HT-29 (cell line): ENCODE measurements at places on chromosomes 4 and X.

- peak; percentile 4 for DNase-seq
Measured at GRCh38 chrX:15343075-15343476, 7.8 kb upstream of the PIGA start.

DNA sequence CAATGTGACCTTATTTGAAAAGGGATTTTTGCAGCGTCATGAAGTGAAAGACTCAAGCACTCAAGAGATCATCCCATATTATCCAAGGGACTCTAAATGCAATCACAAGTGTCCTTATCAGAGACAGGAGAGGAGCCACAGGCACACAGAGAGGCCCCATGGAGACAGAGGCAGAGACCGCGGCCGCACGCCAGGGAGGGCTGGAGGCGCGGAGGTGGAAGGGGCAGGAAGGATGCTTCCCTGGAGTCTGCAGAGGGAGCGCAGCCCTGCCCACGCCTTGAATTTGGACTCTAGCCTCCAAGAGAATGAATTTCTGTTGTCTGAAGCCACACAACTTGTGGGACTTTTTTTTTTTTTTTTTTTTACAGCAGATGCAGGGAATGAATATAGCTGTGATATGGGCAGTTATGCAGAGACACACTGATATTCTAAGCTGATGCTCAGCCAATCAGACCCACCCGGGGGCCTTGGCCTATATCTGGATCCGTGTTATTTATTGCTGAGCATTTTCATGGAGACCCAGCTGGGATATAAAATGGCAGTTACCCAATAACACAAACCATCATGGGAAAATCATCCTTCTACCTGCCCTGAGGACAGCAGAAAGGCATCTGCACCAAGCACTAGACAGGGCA is 244.8 kb upstream of the PSAPL1 start:
- DNase-seq, result no peak

- DNase-seq, result no peak
Measured at GRCh38 chr4:100708776-100709175, 191.0 kb upstream of the EMCN start.

GRCh38 chr4:17807446-17807845 is 3.1 kb downstream of the DCAF16 start:
- no peak for DNase-seq

- DNase-seq, result no peak
Measured at GRCh38 chr4:4867375-4868039, 8.0 kb downstream of the MSX1 start.

DNA sequence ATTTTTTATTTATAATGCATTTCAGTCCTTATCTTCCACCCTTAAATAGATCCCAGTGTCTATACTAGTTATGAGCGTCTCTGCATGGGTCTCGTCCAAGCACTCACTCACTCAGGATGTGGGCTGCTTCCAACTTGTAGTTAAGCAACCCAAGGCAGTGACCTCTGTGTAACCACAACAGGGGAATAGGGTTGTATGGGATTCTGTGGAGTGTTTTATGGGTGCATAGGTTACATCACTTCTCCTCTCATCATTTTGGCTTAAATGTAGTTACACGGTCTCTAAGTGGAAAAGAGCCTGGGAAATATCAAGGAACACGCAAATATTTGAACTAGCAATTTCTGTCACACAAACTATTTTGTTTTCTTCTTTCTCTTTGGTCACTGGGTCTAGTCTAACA is 931.0 kb downstream of the STIM2 start:
- no peak for DNase-seq

DNA sequence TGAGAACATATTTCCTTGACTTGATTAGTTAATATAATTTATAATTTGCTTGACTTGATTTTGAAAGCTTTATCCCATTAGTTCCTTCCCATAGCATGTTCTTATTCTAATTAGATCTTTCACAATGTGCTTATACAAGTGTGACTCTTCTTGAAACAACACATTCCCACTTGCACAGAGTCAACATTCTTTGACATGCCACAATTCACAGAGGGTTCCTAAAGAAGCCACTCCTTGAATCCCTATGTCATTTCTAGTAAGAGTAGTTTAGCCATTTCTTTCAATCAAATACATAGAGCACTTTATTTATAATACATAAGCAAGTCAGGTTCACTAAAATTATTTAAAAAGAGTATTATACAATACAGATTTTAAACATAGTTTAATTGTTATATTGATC is 228.9 kb upstream of the GRID2 start:
- DNase-seq, result no peak

DNA sequence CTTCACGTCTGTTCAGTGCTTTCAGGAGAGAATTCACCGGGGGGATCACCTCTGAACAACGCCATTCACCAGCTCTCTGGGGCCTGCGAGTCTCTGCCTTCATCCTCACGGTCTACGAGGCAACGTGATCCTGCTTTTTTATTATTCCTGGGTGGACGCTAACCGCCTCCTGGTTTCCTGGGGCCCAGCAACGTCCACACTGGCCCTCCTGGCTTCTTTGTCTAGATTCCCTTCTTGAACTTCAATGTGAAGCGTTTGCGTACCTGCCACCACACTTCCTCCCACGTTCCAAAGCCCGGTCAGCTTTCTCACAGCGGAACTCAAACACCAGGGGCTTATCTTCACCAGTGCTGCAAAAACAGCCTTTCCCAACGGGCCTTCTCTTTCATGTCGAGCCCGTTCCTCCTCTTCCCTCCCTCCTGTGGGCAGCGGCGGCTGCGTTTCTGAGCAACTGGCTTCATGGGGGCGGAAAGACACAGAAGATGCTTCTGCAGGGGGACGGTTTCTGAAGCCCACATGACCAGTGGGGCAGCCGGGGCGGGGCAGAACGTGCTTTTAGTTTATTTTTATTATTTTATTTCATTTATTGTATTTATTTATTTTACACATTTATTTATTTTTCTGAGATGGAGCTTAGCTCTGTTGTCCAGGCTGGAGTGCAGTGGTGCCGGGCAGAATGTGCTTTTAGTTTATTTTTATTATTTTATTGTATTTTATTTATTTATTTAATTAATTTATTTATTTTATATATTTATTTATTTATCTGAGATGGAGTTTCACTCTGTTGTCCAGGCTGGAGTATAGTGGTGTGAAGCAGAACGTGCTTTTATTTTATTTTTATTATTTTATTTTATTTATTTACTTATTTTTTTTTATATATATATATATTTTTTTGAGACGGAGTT is 64.6 kb downstream of the CRLF2 start:
- no peak for DNase-seq

GRCh38 chr4:8746523-8747466 is 124.8 kb downstream of the HMX1 start:
- DNase-seq, result no peak

GRCh38 chr4:8916351-8916885 is 44.8 kb upstream of the HMX1 start:
- no peak for DNase-seq

DNA sequence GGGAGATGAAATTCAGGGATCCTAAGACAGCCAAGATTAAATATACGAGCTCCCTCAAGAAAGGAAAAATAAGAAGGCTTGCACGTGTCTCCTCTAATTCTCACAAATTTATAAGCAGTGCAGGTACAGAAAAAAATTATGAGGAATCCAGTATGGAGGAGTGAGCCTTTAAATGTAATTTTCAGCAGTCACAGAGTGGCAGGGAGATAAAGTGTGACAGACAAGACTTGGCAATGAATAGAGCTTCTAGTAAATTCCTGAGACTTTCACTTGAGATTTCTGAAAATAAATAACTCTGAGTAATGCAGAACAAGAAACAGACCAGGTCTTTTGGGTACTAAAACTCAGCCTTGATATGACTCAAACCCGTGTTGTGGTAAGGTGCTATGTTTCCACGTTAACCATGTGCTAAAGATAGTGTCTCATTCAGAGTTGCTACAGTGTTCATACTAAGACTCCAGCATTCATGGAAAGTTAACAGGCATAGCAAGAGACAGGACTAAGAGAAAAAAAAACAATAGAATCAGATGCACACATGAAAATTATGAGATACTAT is 119.8 kb downstream of the SPOCK3 start:
- no peak for DNase-seq

GRCh38 chr4:60808726-60809485 is 391.2 kb upstream of the ADGRL3 start:
- no peak for DNase-seq

GRCh38 chrX:46179748-46180147 is 365.5 kb downstream of the ZNF674 start:
- DNase-seq, result no peak

DNA sequence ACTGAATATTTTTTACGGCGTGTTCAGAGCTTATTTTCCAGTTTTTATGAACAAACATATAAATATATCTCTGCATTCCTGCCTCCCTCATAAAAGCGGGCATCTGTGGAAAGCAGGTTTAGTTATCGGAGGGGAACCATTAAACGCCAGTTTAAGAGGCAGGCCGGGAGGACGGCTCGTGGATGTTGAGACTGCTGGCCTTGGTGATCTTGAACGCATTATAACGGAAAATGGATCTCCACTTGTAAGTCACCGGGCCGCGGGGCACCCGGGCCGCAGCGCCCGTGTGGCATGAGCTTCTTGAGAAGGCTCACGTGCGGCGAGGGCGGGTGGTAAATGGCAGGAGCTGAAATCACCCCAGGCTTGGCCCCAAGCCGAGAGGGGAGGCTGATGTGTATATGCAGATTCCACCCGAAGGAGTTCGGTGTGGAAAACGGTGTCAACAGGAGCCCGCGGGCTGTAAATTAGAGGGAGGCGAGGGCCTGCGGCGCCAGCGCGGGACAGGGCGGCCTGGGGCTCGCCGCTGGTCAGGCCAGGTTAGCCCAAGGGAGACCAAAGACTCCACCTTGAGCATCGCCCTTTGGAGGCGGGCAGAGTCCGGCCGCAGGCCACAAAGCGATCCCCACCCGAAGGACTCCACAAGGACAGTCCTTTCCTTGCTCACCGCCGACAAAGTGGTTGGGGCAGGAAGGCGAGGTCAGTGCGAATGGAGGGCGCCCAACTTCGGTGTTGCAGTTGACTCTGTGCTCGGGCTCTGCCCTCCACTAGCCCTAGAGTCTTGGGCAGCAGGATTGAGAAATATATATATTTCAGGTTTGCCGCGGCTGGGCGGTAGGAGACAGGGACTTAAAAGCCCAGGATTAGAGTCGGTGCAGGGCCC is 1.3 kb upstream of the HAND2 start:
- DNase-seq, result no peak

GRCh38 chr4:15416357-15417232 is 11.2 kb upstream of the C1QTNF7 start:
- DNase-seq, result no peak

- no peak for DNase-seq
Measured at GRCh38 chr4:24511371-24512063, 72.8 kb downstream of the DHX15 start.

DNA sequence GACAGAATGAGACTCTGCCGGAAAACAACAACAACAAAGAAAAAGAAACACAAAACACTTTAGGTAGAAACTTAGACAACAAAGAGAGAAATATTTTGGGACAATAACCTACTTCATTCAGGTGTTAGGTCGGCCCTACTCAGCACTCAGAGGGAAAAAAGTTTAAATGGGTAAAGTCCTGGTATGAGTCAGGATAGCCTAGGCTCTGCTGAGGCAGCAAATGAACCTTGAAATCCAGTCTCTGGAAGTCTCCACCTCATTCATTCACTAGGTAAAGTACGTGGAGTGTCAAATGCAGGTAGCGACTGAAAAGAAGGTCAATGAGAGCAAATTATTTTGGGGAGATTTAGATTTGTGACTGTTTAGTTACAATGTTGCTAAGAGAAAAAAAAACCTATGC is 127.4 kb downstream of the FHDC1 start:
- no peak for DNase-seq

- DNase-seq, result no peak
Measured at GRCh38 chrX:31227250-31227649, 155.4 kb upstream of the FTHL17 start.

DNA sequence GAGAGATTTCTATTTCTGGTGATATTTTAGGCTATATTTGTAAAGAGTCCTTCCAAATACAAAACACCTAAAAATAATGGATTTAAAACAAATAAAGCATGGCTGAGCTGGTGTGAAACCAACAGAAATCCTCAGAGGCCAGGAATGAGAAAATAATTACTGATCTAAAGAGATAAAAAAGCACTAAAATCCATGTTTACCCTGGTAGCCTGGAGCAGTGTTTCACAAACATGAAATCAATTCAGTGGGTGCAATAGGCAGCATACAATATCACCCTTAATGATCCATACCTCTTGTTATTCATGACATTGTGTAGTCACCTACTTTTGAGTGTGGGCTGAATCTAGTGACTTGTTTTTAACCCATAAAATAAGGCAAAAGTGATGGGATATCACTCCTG is 14.6 kb downstream of the PFKFB1 start:
- DNase-seq, result no peak
